ENCODE measurements at places on chromosomes 1 and 21.

DNA sequence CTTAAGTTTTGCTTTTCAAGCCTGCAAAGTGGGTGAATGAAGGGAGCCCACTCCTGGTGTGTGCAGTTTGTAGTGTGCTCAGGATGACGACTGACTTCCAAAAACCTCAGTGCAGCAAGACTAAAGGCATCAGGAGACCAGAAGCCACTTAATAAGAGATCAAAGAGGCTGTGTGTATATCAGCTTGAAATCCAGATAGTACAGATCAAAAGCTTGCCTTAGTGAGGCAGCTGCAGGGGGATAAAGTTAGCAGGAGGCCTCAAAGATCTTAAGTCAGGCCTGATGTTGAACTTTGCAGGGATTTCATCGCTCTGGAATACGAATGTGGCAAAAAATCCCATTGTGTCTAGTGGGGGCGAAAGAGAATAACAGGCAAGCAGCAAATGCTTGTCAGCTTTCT lies 99.8 kb downstream of the PATJ start:
- no peak for DNase-seq

GRCh38 chr1:80633947-80634706 lies 1166.6 kb upstream of the ADGRL2 start:
- DNase-seq = no peak

GRCh38 chr1:247855911-247856310 lies 1.1 kb upstream of the TRIM58 start:
- DNase-seq = no peak

- peak; percentile 65 for DNase-seq
Observed at GRCh38 chr1:31981972-31982371, 31.7 kb upstream of the KHDRBS1 start.

DNA sequence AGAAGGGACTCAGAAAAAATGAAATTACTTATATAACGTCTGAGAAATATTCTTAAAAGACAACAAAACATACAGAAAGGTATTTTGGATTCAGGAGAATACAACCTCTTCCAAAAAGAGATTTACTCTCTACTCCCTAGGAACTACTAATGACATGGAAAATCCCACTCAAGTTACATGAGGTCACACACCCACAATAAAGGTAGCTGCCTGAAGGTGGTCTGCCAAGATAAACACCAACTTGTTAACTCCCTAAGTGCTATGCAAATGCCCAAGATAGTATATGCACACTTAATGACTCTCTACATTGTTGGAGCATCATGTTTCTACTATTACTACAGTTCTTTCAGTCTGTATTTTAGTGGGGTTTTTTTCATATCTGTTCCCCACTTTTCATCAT lies 26.5 kb downstream of the RERE start:
- no peak for DNase-seq

GRCh38 chr1:58165073-58165472 lies 381.5 kb downstream of the OMA1 start:
- DNase-seq = no peak

All from activated naive CD4-positive, alpha-beta T cell treated with anti-CD3 and anti-CD28 coated beads, Interleukin-2, amount 10 ng/mL, durations not matched to agents 7 days and 5 days (primary cell).